Stomach (tissue), 19 donors: ENCODE measurements at places on chromosomes 5 and 9. TPM values are rescaled to one million over a fixed set of nuclear protein-coding genes. Genes with fewer than 3 reads are reported as not detected.
A peak's percentile ranks its signal among the peaks of the same experiment; 100 is the strongest.

PCDHGA8 gene
- 12.5 TPM for total RNA-seq

SKP2 gene
- 19.2 TPM for total RNA-seq

DNA sequence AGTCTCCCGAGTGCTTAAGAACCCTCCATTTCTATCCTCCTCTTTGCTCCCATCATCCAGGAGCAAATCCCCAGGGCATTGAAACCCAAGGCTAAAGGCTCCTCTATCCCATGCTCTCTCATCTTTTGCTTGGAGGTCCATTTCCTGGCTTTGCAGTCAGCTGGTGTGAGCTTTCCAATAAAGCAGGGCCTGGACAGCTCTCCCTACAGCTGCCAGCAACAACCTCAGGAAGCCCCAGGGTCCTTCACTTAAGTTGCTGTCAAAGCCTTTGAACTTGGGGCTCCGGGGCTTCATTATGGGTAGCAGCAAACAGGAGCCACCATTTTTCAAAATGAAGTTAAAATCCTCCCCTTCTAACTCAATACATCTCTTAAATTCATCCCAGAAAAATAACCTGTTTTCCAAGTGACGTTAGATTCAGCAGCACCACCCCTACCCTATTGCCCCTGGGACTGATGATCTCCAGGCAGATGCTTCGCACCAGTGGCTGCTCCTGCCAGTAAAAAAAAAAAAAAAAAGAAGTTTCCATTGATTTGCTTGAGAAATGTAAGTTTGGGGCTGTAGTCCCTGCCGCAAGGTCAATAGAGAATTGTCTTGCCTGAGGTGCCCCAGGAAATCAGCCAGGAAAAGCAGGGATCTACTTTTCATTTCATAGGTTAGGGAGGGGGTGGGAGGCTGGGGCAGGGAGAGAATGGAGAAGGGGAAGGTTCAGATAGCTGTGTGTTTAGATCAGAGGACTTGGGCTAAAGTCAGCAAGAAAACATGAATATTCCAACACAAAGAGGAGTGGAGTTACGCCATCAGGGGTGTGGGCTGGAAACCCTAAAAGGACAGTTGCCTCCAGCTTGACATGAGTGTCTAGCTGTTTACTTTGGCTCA, 83.8 kb upstream of the IL6ST start:
- no peak for DNase-seq

DNA sequence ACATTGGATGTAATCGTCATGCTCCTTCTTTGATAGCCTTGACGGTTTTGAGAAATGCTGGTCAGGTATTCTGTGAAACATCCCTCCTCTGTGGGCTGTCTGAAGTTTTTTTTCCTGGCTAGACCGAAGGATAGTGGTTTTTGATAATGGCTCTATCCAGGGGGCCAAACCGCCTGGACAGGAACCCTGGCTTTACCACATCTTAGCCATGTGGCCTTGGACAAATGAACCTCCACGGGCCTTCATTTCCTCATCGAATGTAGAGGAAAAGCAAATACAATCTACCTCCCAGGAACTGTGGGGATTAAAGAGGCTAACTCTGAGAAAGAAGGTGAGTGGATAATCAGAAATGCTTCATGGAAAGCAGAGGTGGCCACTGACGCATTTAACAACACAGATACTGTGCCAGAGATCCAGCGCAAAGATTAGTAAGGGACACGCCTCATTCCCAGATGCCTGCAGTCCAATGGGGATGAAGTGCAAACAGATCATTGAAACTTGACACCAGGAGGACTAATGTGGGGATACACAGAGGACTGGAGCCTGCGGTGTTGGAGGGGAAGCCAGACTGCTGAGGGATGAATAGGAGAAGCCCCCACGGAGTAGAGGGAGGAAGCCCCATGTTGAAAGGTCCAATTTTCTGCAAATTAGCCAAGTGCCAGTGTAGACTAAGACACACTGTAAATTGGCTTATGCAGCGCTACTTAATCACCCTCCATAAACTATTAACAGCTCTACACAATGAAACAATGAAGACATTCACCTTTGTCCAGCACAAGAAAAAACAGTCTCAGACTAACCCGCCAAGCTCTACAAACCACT, 41.6 kb downstream of the MYO10 start:
- peak; percentile 62 for DNase-seq

DNA sequence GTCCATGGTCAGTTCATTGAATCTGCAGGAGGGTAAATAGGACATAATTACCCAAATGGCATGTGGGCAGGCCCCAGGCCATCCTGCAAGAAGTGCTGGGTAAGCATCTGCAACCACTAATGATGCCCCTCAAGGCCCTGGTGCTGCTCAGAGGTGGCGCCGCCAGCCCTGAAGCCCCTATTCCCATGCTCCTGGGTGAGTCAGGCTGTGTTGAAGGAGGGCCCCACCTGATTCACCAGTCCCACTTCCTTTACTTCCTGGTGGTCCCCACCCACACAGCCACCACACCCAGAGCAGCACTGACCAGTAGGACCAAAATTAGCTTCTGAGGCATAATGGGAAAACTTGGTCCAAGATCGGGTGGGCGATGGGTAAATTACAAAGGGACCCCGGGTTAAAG, 120.4 kb upstream of the SPRY4 start:
- no peak for DNase-seq

DNA sequence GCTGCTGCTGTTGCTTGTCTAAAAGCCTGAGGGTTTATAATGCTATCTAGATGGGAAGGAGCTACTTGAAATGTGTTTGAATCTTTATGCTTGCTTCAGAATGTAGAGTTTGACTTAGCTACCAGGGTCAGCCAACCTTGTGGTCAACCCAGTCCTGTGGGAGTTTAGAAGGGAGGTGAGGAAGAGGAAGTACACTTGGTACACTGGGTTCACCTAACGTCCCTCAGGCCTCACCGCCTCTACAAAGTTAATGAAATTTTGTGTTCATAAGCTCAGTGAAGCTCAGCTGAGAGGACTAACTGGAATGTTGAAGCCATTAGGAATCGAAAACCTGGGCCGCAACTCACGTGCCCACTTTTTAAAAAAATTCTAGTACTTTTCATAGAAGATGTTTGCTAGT, 10.7 kb downstream of the IQGAP2 start:
- DNase-seq: no peak

- DNase-seq: no peak
Measured at GRCh38 chr9:99177576-99178366, 44.0 kb downstream of the ALG2 start.

DNA sequence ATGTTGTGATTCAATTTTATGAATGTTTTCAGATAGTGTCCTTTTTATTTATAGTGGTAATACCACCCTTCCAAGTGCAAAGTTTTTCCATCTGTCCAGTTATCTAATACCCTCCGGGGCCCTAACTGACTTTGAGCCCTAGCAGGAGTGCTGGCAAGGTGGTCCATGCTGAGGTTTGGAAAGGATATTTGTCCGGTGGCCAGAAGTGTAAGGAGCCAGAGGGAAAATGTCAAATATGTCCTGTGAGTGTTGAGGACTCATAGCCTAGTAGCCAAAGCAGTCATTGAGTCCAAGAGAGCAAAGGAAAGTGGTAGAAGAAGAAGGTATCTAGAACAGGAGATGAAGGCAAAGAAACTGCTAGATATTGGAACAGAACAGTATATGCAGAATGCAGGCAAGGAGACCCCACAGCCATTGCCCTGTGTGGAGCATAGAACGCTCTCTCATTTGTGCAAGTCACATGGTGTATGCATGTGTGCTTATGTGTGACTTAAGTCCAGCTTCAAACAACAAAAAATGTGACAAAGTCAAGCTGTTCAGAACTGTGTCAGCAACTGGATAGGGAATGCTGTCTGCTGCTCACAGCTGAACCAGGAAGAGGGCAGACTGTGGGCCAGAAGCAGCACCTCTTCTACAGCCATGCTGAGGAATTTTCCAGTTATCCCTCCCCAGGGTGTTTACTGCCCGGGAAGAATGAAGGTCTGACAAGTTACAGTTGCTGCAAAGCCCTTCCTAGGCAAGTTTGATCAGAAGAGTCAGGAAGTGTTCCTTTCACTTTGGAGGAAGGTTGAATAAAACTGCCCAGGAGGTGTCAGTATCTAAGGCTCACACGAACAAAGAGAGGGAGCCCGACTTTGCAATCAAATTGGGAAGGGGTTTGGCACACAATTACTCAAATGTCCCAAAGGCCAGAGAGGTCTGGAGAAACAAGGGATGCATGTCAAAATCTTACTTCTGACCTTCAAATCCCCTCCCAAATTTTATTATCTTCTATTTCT, 463.3 kb upstream of the DMAC1 start:
- DNase-seq: peak; percentile 41

GRCh38 chr9:22041775-22042174, 32.7 kb upstream of the CDKN2B start:
- peak; percentile 71 for DNase-seq

- no peak for DNase-seq
Measured at GRCh38 chr5:154444556-154445421, 1.0 kb upstream of the SAP30L start.

DNA sequence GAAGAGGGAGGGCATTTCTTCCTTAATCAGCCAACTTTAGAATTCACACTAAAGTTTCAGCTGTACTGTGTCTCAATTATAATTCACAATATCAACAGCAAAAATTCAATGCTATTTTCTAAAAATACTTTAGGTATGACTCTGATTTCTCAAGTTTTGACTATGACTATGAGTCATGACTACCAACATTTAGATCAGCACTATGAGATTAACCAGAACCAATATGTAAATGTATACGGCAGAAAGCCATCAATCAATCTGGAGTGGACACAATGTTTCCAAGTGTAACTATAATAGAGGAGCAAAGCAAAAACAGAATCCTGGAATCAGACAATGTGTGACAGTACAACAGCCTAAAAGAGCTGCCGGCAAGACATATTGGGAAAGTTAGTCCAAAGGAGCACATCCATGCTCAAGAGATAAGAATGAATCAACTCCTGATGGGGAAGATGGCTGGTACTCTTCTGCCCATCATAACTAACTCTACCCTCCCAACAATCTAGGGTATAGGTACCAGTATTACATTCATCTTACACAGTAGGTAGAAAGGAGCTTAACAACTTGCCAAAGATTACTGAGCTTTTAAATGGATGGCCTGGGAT, 294.4 kb downstream of the SEMA5A start:
- no peak for DNase-seq

DNA sequence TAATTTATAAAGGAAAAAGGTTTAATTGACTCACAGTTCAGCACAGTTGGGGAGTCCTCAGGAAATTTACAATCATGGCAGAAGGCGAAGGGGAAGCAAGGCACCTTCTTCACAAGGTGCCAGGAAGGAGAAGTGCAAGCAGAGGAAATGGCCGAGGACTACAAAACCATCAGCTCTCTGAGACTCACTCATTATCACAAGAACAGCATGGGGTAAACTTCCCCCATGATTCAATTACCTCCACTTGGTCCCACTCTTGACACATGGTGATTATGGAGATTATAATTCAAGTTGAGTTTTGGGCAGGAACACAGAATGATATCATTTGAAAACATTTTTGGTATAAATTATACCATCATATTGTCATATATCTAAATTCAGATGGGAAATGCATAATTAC, 934.7 kb downstream of the CDH12 start:
- no peak for DNase-seq

- no peak for DNase-seq
Measured at GRCh38 chr5:133709209-133709725, 96.9 kb upstream of the FSTL4 start.

DNA sequence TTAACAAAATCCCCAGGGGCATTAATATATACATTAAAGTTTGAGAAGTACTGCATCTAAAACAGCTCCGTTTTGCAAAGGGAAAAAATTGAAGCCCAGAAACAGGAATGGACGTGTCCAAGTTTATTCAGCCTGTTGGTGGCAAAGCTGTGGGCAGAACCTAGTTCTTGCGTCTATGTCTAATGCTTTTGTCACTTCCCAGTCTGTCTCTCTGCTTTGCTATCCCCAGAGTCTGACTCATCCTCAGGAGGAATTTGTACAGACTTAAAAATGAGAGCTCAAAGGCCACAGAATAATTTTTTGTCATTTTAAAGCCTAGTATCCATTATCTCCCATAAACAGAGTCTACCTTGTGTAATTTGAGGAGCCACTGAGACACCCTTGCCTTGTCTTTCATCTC, 330.9 kb upstream of the GRIA1 start:
- no peak for DNase-seq

GRCh38 chr9:117409321-117409720, 5.5 kb downstream of the ASTN2 start:
- DNase-seq: no peak

DNA sequence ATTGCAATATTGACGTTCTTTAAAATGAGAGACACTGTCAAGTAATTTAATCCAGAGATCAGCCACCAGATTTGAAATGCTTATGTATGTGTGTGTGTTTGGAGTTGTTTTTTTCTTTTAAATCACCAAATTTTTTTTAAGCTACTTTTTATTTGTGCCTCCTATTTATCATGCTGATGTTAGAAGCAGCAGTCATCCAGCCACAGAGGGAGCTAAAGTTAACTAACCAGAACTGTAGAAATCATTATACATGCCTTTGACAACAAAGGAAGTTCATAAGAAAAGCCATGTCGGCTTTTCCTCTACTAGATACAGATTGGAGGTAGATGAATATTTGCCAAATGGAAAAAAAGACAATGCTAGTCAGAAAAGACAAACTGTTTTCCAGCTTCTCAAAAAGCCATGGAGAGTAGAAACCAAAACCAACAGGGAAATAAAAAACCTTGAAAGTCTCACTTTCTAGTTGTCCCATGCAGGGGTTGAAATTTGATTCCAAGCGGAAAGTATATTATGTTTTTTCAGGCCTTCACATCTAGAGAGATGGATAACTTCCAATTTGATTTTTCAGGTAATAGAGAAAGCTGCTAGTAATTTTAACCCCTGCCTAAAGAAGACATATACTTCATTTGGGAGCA, 4.5 kb downstream of the PURA start:
- no peak for DNase-seq

PCBD2 gene
- total RNA-seq: 18.5 TPM

GRCh38 chr5:102611312-102611711, 112.5 kb upstream of the SLCO6A1 start:
- DNase-seq: no peak
